Stimulated activated CD8-positive, alpha-beta memory T cell treated with anti-CD3 and anti-CD28 coated beads, Interleukin-7, amount 100 ng/mL, for 48 hours (primary cell): ENCODE measurements at places on chromosomes 3 and 15.

- DNase-seq: no peak
These were observed 328.5 kb downstream of the NAALADL2 start for GRCh38 chr3:175187586-175187985.

- DNase-seq: no peak
These were observed 382.3 kb upstream of the SEMA6D start for GRCh38 chr15:47334805-47335535.

DNA sequence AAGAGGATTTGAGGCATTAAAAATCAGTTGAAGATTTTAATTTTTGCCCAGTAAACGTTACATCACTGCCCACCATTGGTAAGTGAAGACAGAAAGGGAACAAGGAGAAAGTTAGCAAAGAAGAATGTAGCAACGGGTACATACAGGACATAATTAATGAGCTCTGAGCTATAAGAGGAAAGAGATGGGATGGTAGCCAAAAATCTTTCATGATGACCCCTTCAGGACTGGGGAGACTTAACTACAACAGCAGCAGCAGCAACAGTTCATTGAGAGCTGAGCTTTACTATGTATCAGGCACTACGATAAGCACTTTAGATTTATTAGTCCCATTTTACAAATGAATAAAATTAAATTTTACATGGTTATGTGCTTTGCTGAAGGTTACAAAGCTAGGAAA lies 18.4 kb downstream of the EMC4 start:
- no peak for DNase-seq

- DNase-seq: no peak
These were observed 5.1 kb downstream of the LSAMP start for GRCh38 chr3:116440196-116440595.

DNA sequence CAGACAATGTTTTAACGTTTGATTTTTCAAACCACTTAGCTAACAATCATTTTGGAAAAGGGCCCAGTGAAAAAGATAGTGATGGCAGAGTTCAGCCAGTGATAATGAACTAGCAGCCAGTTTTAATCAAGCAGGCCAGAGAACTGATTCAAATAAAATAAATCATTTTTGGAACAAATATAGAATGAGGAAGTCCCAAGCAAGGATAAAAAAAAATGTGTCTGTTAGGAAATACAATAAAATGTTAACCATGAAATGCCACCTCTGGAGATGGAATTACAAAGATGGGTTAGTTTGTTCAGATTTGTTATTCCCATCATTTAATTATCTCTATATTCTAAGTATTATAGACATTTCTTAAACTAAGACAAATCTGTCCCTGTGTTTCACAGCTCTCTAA lies 1.1 kb downstream of the HERC1 start:
- DNase-seq: no peak

GRCh38 chr3:135215516-135215915 lies 420.5 kb downstream of the EPHB1 start:
- DNase-seq: no peak

DNA sequence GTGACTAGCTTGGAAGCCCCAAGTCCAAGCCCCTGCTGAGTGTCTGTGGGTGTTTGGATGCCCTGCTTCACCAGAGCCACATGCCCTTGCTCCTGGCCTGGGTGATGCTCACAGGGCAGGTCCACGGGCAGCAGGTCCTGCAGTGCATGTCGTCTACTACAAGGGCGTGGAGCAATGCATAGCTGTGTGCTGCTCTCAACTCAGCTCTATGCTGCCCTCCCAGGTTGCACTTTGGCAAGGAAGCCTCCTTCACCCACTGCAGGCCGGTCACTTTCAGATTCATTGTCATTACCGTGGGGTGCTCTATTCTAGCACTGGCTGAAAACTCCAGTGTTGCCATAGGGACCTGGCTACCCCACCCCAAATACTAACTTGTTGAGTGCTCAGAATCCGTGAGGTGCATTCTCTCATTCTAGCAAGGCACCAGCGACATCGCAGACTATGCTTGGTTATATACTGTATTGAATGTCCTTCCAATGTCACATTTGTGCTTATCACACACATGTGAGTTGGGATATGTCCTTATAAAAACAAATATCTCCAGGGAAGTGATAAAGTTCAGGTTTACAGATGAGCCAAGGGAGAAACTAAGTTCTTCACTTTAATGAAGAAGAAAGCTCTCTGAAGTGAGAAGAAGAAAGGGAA lies 51.8 kb downstream of the GRAMD1C start:
- DNase-seq: no peak

- no peak for DNase-seq
These were observed 480.5 kb upstream of the ARRDC4 start for GRCh38 chr15:97479957-97480356.

- DNase-seq: no peak
These were observed 198.1 kb downstream of the MBNL1 start for GRCh38 chr3:152466784-152467183.

DNA sequence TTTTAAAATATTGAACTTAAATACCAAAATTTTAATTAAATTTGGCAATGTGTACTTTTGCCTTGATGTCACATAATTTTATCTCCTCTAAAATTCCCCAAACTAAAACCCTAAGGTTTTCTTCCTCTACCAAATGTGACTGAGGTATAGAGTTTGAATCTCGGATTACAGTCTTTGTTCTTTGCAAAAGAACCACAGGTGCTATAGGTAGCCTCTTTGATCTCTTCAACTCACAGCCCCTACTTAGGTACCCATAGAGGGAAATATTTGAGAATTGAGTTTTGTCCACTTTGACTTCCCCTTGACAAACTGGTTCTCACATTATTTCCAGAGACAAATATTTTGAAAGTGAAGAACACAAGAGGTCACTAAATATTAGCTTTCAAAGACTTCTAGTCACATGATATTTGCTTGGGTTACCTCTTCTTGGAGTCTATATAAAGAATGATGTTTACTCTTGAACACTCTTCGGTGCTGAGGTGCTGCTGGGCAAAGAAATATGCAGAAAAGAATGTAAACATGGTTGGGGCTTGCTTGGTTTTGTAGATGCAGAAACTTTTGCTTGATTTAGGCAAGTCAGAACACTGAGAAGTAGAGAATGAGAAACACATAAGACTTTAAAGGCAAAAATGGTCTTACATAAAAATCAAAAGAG lies 120.8 kb upstream of the MCTP2 start:
- DNase-seq: no peak

DNA sequence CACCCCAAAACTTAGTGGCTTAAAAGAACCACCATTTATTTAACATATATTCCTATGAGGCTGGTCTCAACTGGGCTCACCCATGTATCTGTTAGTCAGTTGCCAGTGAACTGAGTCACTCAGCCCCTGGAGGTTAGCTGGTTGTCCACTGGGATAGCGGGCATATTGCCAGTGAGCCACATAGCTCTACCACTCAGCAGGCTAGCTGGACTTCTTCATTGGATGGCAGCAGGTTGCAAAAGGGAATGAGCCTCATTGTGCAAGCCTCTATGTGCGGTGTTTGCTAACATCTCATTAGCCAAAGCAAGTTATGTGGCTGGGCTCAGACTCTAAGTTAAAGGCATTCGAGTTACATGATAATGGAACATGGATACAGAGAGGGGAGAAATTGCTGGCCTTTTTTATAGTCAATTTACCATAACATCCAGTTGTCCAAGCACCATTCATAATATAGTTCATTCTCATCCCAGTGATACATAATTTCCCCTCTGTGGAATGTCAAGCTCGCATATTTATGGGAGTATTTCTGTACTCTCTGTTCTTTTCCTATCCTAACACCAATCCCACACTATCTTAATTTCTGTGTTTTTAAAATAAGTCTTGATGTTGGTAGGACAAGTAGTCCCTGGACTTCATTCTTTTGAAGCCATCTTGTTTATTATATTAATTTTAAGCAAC lies 8.7 kb downstream of the BTD start:
- no peak for DNase-seq

- DNase-seq: peak; percentile 73
These were observed 27.6 kb upstream of the ANKDD1A start for GRCh38 chr15:64883997-64884511.

- no peak for DNase-seq
These were observed 241.1 kb upstream of the ICE2 start for GRCh38 chr15:60720086-60720485.

GRCh38 chr15:101057841-101058407 lies 138.8 kb downstream of the LRRK1 start:
- no peak for DNase-seq

GRCh38 chr3:47007482-47008233 lies 28.2 kb downstream of the NBEAL2 start:
- no peak for DNase-seq

GRCh38 chr3:68017069-68017468 lies 362.7 kb upstream of the SUCLG2 start:
- DNase-seq: no peak

- DNase-seq: no peak
These were observed 30.2 kb downstream of the IFT80 start for GRCh38 chr3:160368804-160369203.

DNA sequence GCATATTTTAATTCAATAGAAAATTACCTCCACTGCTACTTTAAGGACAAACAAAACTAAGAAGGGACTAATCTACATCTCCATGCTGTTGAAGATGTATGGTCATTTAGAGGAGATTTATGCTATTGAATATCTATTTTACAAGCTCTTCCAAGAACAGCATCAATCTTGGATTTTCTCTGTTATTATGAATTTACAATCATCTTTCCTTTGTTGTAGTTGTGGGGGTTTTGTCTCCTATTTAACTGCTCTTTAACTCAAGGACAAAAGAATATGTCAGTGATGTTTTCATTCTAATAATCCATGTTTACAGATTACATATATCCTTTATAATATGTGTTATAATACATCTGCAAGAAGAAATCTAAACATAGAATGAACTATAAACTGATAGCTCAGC lies 907.8 kb downstream of the ROBO2 start:
- no peak for DNase-seq

GRCh38 chr3:85835857-85836440 lies 877.2 kb downstream of the CADM2 start:
- no peak for DNase-seq

DNA sequence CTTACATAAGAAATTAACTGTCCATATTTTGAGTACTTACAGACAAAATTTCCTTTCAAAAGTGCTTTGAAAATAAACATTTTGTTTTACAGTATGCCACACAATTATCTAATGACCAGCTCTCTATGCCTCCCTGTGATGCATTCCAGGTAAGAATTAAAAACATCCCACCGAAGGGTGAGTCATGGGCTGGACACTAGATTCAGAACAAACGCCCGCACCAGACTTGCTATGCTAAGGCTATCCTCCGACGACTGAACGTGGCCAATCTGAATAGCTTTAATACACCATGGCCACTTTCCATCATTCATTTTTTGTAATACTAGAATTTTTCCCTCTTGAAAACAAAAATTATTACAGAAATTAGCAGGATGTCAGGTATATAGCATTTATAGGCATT lies 139.8 kb upstream of the TNIK start:
- DNase-seq: no peak

- DNase-seq: no peak
These were observed 65.2 kb downstream of the LPP start for GRCh38 chr3:188219147-188219546.

DNA sequence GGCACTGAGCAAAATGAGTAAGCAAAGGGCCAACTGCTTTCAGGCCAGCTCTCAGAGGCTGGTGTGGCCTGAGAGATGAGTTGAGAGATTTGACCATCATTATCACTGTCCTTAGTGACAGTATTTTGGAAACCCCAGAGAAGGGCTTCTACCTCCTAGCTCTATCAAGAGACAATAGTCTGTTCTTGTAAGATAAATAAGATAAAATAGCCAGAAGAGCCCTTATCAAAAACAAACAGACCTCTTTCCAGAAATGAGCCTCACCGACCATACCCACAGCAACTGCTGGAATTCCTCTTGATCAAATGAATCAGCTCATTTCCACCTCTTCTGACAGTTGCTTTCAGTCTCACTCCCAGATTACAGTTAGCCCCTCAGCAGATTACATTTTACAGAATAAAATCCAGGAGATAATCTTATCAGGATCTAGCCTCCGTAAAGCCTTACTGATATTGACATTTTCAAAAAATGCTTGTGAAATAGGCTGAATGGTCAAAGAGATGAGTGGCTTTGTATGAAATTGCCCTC lies 4.5 kb downstream of the HDC start:
- DNase-seq: no peak

GRCh38 chr3:10666621-10667020 lies 149.4 kb upstream of the SLC6A11 start:
- no peak for DNase-seq
